Upper lobe of left lung (tissue), 6 donors: ENCODE measurements at places on chromosomes 12 and 14. TPM values are rescaled to one million over a fixed set of nuclear protein-coding genes. Genes with fewer than 3 reads are reported as not detected.
A peak's percentile ranks its signal among the peaks of the same experiment; 100 is the strongest.

DNA sequence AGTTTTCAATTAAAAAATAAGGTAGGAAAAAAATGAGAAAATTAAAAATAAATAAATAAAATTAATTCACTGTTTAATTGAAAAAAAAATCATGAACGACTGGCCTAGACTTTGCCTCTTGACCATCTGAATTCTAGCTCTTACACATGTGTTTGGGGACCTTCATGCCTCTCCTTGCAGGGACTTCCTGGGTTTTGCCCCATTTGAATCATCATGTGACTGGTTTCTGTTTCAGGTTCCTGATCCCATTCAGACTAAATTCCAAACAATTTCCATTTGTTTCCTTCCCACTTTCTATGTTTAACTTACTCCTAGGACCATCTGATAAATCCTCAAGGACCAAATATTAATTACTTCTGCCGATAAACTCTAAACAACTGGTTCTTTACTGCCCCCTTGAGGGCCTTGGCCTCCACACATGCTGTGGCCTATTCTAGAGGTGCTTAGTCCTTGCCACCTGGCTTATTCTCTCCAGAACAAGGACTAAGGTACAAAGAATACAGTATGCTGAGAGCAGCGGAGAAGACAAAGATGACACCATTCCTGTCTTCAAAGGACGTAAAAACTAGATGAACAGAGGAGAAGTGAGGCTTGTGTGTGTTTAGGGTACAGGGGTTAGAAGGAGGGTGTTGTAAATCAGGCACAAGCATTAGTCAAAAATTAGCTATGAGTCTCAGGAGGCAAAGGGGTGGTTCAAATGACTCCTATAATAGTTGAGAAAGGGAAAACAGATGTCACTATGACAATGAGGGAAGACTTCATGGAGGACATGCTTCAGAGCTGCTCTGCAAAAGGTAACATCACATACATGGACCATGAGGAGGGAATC, 125.8 kb upstream of the AVPR1A start:
- H3K4me3 ChIP-seq, result no peak overlapping the region
- H3K4me1 ChIP-seq, result no peaks in the 10 kb centered on the region
- H3K36me3 ChIP-seq, result no peaks in the 10 kb centered on the region
- no peaks in the 10 kb centered on the region for H3K27me3 ChIP-seq

DNA sequence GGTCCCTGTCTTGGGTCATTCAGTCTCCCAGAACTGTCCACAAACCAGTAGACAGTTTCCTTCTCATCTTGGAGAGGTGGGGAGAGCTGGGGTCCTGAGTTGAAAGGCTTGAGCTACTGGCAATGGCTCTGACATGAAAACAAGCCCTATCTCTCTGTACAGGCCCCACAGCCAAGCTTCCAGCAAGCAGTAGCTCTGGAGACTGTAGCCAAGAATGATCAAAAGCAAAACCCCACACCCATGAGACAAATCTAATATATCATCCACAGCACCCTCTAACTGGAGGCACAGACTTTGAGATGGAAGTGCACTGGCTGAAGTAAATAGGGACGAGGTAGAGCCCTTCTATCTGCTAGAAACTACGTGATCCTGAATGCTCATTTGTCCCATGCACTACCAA, 40.9 kb downstream of the RERG start:
- H3K27me3 ChIP-seq, result no peaks in the 10 kb centered on the region
- H3K4me1 ChIP-seq, result no peaks in the 10 kb centered on the region
- H3K4me3 ChIP-seq, result no peak overlapping the region
- peak overlapping the region; percentile 73 for H3K27ac ChIP-seq
- no peaks in the 10 kb centered on the region for H3K36me3 ChIP-seq

DNA sequence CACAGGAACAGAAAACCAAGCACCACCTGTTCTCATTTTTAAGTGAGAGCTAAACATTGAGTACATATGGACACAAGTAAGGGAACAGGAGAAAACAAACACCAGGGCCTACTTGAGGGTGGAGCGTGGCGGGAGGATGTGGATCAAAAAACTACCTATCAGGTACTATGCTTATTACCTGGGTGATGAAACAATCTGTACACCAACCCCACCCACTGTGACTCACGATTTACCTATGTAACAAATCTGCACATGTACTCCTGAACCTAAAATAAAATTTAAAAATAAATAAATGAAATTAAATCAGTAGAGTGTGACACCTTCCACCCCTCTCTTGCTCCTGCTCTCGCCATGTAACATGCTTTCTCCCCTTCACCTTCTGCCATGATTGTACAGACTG, 615.5 kb downstream of the RPL10L start:
- H3K27ac ChIP-seq, result no peak overlapping the region
- no peak for DNase-seq
- H3K36me3 ChIP-seq, result no peaks in the 10 kb centered on the region
- H3K4me1 ChIP-seq, result no peaks in the 10 kb centered on the region
- H3K27me3 ChIP-seq, result no peaks in the 10 kb centered on the region

The MIP gene
- total RNA-seq, result not detected
